Esophagus squamous epithelium (tissue), 5 donors: ENCODE measurements at places on chromosomes 1 and 21.

DNA sequence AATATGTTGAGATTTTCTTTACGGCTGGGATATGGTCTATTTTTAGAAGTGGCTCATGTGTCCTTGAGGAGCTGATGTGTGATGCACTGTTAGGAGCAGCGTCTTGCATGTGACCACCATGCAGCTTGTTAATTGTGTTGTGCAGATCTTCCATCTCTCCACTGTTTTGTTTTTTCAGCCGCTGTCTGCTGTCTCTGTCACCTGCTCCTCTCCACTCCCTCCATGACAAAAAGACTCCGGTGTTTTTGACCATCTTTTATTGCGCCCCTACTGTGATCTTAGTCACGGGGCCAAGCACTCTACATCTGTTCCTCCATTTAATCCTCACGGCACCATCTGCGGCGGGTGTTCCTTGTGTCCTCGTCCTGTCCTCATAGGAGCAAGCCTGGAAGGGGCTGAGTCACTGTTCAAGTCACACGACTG is 51.8 kb downstream of the ADARB1 start:
- no peak for DNase-seq

GRCh38 chr1:237685551-237685950 is 205.2 kb downstream of the ZP4 start:
- no peak for DNase-seq

GRCh38 chr1:49229555-49229954 is 452.9 kb upstream of the BEND5 start:
- DNase-seq = no peak

DNA sequence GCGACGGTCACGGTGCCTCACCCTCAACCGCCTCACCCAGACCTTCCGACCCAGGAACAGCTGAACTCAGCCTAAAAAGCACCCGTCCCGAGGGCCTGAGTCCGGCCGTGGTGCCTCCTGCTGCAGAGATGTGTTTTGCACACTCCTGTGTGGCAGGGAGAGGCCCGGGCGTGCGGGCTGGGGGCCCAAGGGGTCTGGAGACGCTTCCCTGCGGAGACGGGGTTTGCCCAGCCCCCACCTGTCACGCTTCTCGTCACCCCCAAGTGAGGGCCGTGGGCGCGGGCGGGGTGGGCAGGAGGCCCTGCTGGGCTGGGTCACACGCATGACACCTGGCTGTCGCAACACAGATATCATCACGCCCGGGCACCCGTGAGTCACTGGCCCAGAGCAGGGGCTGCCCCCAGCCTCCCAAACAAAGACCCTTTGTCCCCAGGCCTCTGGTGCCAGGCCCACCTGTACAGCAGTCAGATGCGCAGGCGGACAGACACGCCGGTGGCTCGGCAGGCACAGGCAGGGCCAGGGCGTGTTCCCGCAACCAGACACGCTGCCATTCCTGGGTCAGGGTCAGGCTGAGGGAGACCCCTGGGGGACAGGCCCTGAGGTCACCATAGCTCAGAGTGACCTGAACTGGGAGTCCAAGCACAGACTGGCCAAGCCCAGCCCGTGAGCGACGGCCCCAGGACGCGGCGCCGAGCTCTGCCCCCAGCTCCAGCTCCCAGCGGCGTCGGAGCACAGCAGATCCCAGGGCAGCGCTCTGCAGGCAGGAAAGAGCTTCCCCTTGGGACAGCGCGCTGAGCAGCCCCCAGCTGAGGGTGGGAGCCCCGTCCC is 6.1 kb downstream of the B3GALT6 start:
- no peak for DNase-seq

DNA sequence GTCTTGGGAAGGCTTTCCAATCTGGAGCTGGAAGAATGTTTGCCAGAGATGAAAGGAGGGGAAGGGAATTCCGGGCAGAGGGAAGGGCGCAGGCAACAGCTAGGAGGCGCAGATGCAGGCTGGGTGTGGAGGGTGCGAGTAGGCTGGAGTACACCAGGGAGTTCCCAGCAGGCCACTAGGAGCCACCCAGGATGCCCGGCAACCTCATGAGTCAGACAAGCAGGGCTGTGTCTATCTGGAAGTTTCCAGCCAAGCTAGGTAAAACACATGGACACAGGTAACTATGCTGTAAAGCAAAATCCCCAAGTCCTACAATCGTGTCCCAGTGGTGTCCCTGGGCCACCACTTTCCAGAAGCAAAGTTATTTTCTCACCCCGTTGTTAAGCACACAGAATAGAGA is 990 bp upstream of the NBL1 start:
- no peak for DNase-seq

DNA sequence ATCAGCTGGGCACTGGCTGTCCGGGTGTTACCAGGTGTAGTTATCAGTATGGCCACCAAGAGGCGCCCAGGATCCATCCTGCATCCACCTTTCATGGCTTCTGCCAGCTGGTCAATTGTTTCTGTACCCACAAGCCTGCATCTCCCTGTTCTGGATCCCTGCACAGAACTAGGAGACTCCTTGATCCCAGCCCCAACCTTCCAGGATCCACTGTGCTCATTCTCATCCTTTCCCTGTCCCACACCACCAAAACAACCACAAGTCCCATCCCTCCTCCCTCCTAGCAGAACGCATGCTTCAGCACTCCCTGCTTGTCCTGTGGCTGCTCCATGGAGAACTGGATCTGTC is 27.2 kb upstream of the FOXE3 start:
- no peak for DNase-seq

- no peak for DNase-seq
Observed at GRCh38 chr21:34020005-34020847, 53.2 kb upstream of the MRPS6 start.

- no peak for DNase-seq
Observed at GRCh38 chr1:112393631-112393974, 2.4 kb upstream of the CTTNBP2NL start.

DNA sequence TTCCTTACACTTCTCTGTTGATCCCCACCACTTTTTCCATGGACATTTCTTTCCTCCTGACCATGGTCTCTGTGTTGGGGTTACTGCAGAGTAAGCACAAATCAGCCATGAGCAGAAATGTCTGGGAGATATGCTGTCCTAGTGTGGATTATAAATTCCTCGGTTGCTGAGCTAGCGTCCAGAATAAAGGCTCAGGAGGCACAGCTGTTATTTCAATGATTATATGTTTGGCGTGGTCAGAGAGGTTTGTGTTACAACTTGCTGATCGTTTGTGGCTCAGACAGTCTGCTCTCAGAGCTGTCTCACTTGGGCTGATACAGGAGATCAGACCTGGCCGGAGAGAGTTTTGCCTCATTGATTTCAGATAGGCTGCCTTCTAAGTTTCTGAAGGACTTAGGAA is 37.5 kb upstream of the LAMC2 start:
- DNase-seq = no peak

DNA sequence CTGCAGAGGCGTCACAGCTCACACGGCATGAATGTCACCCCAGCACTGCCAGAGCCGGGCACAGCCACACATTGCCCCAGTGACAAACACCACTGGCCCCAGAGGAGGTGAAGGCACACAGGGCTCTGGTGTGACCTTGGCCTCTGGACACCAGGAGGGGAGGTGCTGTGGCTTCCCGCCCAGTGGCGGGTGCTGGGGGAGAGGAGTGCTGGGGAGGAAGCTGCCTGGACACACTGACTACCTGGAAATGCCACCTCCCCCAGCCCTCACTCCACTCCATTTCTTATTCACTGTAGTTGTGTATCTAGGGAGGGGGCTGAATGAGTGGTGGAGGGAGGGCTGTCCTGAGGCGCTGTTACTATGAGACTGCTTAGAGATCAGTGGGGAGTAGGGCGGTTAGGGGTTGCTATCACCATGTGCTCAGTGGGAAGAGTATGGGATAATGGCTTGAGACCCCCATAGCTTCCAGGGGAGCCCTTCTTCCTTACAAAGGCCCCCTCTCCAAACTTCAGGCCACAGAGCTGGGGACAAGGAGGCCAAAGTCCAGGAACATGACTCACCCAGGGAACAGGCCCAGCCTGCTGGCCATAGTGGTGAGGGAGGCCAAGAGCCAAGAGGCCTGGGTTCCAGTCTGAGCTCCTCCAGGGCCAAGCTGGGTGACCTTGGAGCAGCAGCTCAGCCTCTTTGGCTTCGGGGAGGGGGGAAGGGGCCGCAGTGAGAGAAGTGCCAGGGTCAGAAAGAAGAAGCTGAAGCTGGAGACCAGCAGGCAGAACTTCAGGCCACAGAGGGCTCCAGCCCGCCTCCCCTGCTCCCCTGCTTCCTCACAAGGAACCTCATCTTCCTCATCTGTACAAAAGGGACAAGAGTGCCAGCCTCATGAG is 40.1 kb downstream of the AHDC1 start:
- no peak for DNase-seq

- no peak for DNase-seq
Observed at GRCh38 chr1:8910331-8910730, 31.8 kb upstream of the ENO1 start.

- DNase-seq = no peak
Observed at GRCh38 chr1:73411479-73411878, 786.5 kb downstream of the LRRIQ3 start.

GRCh38 chr1:230165536-230165935 is 98.5 kb downstream of the GALNT2 start:
- no peak for DNase-seq

DNA sequence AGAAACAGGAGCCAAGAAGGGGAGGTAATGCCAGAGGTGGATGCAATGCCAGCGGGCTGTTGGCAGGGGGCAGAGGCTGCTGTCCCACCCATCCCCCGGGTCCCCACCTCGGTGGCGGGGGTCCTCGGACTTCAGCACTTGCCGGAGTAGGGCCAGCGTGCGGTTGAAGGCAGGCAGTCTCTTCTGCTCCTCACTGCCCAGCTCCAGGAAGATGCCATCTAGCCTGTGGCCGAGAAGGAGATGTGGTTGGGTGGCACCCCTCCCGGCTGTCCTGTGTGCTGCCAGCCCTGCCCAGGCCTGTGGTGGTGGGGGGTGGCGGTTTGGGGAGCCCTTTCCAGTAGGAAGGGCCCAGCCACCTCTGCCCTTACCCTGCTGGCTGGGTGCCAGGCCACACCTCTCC is 13.5 kb downstream of the TTC22 start:
- DNase-seq = no peak

DNA sequence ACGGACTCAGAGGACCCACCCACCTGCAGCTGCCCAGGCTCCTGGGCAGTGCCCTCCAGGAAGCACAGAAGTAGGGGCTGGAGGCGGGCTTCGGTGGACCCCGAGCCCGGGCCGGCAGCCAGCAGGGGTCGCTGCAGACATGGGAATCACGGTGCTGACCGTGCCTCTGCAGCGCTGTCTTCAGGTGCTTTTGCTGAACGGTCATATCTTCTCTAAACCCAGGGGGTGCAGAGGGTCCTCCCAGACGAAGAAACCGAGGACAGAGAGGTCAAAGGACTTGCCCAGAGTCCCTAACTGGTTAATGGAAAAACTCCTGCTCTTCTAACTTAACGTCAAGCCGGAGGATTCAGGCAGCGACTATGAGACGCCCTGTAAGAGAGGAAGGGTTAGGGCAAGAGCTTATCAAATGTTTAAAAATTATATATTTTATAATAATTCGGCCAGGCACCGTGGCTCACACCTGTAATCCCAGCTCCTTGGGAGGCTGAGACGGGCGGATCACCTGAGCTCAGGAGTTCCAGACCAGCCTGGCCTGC is 21.5 kb upstream of the LEFTY2 start:
- no peak for DNase-seq

DNA sequence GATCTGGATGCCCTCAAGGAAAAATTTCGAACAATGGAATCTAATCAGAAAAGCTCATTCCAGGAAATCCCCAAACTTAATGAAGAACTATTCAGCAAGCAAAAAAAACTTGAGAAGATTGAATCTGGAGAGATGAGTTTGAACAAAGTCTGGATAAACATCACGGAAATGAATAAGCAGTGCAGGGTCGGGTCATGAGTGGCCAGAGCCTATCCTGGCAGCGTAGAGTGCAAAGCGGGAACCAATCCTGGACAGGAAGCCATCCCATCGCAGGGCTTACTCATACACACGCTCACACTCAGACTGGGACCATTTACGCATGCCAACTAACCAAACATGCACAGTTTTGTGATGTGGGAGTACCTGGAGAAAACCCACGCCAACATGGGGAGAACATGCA is 43.1 kb downstream of the ZMYM1 start:
- no peak for DNase-seq

DNA sequence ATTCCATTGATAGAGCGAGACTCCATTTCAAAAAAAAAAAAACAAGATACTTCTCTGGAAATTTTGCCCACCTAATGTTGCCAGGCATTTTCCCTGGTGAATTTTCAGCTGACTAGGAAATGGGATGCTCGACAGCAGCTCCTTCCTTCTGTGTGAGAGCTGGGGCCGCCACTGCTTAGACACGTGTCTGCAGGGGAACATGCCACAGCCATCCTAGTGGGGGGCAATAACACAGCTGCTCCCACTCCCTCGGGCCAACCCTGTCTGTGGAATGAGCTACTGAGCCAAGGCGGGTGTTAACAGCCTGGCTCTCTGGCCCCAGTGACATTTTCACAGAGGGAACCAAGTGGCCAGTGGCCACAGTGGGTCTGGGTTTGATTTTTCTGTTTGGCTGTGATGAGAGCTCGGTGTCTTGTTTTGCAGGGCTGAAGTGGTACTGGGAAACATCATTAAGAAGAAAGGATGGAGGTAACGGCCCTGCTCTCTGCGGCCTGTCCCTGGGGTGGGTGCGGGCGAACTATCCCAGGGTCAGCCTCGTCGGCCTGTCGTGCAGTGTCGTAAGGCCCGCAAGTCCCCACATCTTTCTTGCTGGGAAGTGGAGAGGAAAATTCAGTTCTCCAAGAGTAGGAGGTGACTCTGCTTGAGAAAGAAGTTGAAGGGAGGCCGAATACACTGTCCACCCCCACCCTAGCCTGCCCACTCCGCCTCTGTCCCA is 39.2 kb downstream of the KCNAB2 start:
- DNase-seq = no peak

GRCh38 chr1:174364996-174365736 is 82.6 kb upstream of the GPR52 start:
- no peak for DNase-seq

DNA sequence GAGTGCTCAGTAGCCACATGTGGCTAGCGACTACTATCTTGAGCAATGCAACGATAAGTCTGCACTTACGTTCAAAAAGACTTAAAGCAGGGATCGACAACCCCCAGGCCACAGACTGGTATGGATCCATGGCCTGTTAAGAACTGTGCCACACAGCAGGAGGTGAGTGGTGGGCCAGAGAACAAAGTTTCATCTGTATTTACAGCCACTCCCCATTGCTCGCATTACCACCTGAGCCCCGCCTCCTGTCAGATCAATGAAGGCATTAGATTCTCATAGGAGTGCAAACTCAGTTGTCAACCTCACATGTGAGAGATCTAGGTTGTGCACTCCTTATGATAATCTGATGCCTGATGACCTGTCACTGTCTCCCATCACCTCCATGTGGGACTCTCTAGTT is 103.6 kb upstream of the ZRANB2 start:
- no peak for DNase-seq
